Placental pericyte (primary cell): ENCODE measurements at places on chromosomes 7 and 10. TPM values are rescaled to one million over a fixed set of nuclear protein-coding genes. Genes with fewer than 3 reads are reported as not detected.

PLXNA4 gene
- total RNA-seq: under 0.01 and 1.9 TPM in 2 replicates

TBC1D12 gene
- 9.8 and 11.5 TPM in 2 replicates for total RNA-seq

KCTD7 gene
- total RNA-seq: 8.6 and 14.2 TPM in 2 replicates

C10orf90 gene
- not detected in 2 replicates for total RNA-seq

LAMB4 gene
- 0.29 TPM in 1 of 2 replicates, not detected in the other for total RNA-seq

MBL2 gene
- total RNA-seq: not detected in 2 replicates

PNLIPRP3 gene
- total RNA-seq: not detected in 2 replicates

PNLIPRP1 gene
- not detected in 2 replicates for total RNA-seq

CALU gene
- 722 and 851 TPM in 2 replicates for total RNA-seq

MINDY4 gene
- 6.6 and 18.3 TPM in 2 replicates for total RNA-seq

NAT16 gene
- not detected in 2 replicates for total RNA-seq

FOXP2 gene
- total RNA-seq: 0.43 TPM in 1 of 2 replicates, not detected in the other

TFEC gene
- under 0.01 TPM in 1 of 2 replicates, not detected in the other for total RNA-seq

NKX1-2 gene
- not detected in 2 replicates for total RNA-seq

CTTNBP2 gene
- 2.4 TPM in 1 of 2 replicates, not detected in the other for total RNA-seq

DKK1 gene
- 65.2 and 101 TPM in 2 replicates for total RNA-seq

OR9A2 gene
- not detected in 2 replicates for total RNA-seq

URGCP gene
- total RNA-seq: 23.2 and 32.2 TPM in 2 replicates

ASZ1 gene
- not detected in 2 replicates for total RNA-seq

MYH16 gene
- total RNA-seq: 0.43 TPM in 1 of 2 replicates, not detected in the other

SLIT1 gene
- 0.14 TPM in 1 of 2 replicates, not detected in the other for total RNA-seq

FAM25A gene
- total RNA-seq: not detected in 2 replicates

FAS gene
- total RNA-seq: 62.4 and 63.5 TPM in 2 replicates

CLRN3 gene
- total RNA-seq: not detected in 2 replicates

ADRB1 gene
- total RNA-seq: not detected in 2 replicates

UBE2D1 gene
- total RNA-seq: 9.2 and 15.9 TPM in 2 replicates

ANKRD1 gene
- 7.0 and 12.9 TPM in 2 replicates for total RNA-seq

METTL27 gene
- 1.1 and 2.4 TPM in 2 replicates for total RNA-seq

AKR1C2 gene
- 1.9 and 6.3 TPM in 2 replicates for total RNA-seq

HOXA11 gene
- 17.8 and 24.3 TPM in 2 replicates for total RNA-seq

TMEM270 gene
- total RNA-seq: not detected in 2 replicates

SYT15B gene
- total RNA-seq: 1.3 and 2.0 TPM in 2 replicates

CALHM3 gene
- total RNA-seq: not detected in 2 replicates

LIPK gene
- total RNA-seq: 0.29 TPM in 1 of 2 replicates, not detected in the other

GNAT3 gene
- not detected in 2 replicates for total RNA-seq

NPSR1 gene
- total RNA-seq: not detected in 2 replicates

SPAM1 gene
- not detected in 2 replicates for total RNA-seq

CFTR gene
- total RNA-seq: not detected in 2 replicates

TMEM72 gene
- not detected in 2 replicates for total RNA-seq

ELAPOR2 gene
- 5.4 and 12.3 TPM in 2 replicates for total RNA-seq

AKR1E2 gene
- total RNA-seq: 10.1 and 15.3 TPM in 2 replicates

ZNF488 gene
- total RNA-seq: under 0.01 TPM in 1 of 2 replicates, not detected in the other

CCAR1 gene
- total RNA-seq: 40.5 and 71.2 TPM in 2 replicates

SPDYE16 gene
- total RNA-seq: not detected in 2 replicates

CPA4 gene
- 9.4 and 9.7 TPM in 2 replicates for total RNA-seq

C7orf33 gene
- total RNA-seq: not detected in 2 replicates

CFAP43 gene
- 0.22 TPM in 1 of 2 replicates, not detected in the other for total RNA-seq

ELFN1 gene
- total RNA-seq: under 0.01 and 1.3 TPM in 2 replicates

PPIF gene
- 41.2 and 90.8 TPM in 2 replicates for total RNA-seq

MMS19 gene
- 66.7 and 102 TPM in 2 replicates for total RNA-seq

TEX47 gene
- not detected in 2 replicates for total RNA-seq

RPP38 gene
- 15.5 and 16.0 TPM in 2 replicates for total RNA-seq

MLXIPL gene
- total RNA-seq: not detected in 2 replicates

HERC4 gene
- 43.8 and 139 TPM in 2 replicates for total RNA-seq

MKLN1 gene
- total RNA-seq: 34.8 and 67.9 TPM in 2 replicates

SLC26A3 gene
- not detected in 2 replicates for total RNA-seq

SEMA3E gene
- total RNA-seq: under 0.01 and 1.7 TPM in 2 replicates

LRRC72 gene
- total RNA-seq: not detected in 2 replicates
